ACHN (cell line): ENCODE measurements at places on chromosomes 2 and 18.

DNA sequence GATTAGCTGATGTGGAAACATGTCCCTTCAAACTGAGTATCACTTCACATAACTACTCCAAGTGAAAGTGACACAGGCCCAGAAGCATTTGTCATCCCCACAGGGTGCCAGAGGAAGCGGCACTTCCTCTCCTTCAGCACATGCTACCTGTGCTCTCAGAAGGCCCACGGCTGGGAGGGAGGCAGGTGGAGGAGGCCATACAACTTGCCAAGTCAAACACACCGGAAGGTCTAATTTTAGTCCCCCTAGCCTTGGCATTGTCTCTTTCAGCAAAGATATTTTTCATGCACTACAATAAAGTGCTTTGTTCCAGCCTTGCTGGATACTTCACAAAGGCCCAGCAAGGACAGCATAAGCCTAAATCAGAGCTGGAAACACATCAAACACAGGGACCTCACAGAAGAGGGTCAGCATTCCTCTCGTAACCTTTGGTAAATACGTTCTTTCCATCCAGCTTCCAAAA, 38.0 kb downstream of the VSNL1 start:
- DNase-seq: no peak

DNA sequence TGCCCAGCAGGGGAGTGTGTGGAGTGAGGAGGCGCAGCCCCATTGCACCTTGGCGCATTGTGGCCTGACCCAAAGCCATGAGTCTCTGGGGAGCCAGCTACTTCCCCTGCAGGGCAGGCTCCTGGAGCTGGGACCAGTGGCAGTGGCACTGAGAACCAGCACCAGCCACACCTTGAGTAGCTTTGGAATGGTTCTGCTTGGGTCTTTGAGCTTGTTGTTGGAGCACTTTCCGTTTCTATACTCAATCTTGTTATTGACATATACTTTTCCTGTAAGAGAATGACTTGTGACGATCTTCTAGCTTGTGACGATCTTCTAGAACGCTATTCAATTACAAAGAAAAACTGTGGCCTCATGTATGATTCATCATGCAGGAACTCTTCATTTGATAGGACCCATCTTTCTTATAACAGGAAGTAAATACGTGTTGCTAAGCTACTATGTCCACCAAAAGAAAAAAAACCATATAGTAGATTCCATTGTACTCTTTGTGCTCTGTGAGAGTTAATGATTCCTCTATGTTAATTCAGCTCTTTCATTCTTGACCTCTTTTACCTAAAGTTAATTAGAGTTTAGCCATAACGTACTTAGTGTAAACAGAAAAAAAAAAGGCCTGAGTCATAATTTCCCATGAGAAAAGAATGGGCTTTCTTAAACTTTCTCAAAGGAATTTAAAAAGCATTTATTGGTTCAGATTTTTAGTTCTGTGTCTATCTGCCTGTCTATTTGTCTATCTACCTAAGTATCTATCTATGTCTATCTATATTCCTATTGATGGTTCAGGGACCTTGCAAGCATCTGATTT, 113.1 kb downstream of the GATA6 start:
- DNase-seq: peak; percentile 20

GRCh38 chr2:176763130-176763529, 449.5 kb upstream of the HNRNPA3 start:
- DNase-seq: no peak

DNA sequence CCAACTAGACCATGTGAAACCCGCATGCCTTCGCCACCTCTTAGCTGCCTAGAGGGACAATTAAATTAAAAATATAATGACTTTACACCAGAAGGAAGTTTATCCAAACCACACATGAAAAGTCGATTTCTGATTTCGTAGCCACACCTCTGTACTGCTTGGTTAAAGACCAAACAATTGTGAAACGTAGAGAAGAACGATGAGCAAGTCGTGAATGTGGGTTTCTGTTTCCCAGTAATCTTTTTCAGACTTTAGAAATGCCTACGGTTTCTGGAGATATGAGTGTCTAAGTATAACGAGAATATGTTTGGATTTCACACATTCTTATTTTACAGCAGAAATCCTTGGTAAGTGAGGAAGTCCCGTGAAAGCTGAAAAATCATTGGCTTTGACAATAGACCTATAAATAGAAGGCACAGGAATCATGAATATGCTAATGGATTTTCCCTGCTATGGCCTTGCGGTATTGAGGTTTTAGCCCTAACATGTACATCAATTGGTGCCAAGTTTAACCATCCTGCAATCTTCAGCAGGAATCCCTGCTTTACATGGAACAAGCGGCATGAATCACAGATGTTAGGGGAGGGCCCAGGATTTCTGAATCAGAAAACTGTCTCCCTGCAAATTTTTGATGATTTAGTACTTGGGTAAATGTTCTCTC, 105.6 kb downstream of the TTC32 start:
- no peak for DNase-seq

DNA sequence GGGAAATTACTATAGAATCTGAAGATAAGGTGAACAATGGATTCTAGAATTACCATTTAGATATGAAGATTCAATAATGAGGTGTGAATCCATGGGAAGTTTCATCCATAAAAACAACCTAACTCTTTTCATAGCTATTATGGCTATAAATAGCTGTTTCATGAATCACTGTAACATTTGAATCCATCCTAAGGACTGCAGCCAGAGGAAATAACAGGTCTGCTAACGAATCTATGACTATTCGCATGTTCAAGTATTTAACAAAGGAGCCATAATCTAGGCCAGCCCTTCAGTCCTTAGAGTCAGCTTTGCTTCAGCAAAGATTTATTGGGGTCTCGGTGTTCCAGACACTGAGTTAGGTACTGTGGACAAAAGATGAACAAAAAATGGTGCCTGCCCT, 87.1 kb downstream of the MYOM1 start:
- no peak for DNase-seq

- DNase-seq: no peak
Observed at GRCh38 chr2:183998041-183998796, 600.1 kb upstream of the ZNF804A start.

GRCh38 chr2:206989311-206989710, 50.0 kb downstream of the CPO start:
- DNase-seq: peak; percentile 52

GRCh38 chr18:31697351-31698298, 13.2 kb upstream of the B4GALT6 start:
- DNase-seq: no peak

DNA sequence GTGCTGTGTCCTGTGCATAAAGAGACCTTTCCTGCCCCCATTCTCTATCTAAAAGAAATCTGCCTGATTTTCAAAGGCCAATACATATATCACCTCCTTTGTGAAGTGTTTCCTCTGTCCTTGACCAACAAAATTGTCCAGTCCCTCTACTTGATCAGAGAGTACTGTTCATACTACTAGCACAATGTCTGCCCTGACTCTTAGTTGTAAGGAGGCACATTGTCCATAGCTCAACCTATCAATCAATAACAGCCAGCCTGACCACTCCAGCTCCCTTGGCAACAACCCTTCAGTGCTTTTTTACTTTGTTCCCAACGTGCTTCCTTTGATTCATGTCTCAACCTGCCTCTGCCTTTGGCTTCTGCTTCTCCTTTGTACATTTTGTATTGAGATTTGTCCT, 398.9 kb downstream of the TRIB2 start:
- DNase-seq: no peak

GRCh38 chr2:233404222-233404621, 49.9 kb downstream of the DGKD start:
- DNase-seq: peak; percentile 62

DNA sequence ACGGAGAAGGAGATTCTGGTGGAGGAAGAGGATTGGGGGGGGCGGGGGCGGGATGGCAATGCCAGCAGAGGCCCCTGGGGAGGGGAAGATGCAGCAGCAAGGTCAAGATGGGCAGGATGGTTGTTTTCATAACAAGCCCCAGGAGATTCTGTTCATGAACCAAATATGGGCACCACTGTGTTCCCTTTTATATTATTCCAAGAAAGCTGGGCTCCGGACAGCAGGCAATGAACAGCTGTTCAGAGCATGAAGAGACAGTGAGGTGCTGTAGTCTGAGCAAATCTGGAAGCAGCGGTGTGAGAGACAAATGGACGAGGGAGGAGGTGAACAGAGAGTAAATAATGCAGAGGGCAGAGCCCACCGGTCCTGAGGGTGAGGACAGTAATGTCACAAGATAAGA, 20.0 kb downstream of the UXS1 start:
- no peak for DNase-seq

DNA sequence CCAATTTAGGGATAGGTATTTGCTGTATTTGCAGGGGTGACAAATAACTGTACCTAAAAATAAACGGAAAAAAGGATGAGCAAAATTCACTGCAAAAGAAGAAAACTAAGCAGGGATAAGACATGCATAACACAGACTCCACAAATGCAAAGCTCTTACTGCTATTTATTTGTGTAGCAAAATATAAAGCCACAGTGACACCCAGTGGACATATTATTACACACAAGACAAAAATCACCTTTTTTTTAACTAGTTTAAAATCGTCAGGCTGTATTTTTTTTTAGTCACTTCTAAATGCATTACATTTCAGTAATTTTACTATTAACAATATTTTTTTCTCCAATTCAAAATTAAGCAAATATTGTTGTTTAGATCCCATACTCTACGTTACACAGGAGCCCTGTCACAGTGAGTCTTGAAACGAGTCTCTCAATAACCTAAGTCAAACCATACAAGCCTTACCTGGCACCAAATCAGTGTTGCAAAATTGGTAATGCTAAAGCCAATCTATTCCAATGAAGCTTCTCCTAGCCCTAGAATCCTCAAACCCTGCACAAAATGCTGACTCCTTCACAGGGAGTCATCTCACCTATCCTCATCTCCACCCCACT, 23.7 kb downstream of the METTL4 start:
- DNase-seq: peak; percentile 46

DNA sequence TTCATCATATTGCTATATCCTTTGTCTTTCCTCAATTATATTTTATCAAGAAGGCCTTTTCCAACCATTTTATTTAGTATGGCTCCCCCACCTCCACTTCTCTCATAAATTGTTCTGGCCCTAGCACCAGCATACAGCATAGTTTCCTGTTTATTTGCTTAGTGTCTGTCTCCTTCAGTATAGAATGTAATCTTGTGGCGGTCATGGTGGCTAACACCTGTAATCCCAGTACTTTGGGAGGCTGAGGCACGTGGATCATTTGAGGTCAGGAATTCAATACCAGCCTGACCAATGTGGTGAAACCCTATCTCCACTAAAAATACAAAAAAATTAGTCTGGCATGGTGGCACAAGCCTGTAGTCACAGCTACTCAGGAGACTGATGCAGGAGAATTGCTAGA, 39.6 kb upstream of the CLASP1 start:
- DNase-seq: no peak

DNA sequence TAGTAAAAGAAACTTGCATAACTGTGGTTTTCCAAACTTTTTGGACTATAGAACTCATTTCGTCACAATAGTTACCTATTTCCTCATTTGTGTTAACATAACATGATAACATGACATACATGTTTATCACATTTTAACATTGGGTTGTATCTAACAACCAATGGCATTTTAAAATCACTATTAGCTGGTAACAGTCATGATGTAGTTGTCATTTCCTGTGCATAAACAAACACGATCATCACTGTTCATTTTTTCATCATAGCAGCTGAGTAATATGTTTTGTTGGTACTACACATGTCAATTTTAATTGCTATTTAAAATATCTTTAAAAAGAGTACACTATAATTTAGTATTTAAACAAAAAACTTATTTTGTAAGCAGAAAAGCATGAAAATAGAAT, 402.4 kb downstream of the SATB2 start:
- no peak for DNase-seq

DNA sequence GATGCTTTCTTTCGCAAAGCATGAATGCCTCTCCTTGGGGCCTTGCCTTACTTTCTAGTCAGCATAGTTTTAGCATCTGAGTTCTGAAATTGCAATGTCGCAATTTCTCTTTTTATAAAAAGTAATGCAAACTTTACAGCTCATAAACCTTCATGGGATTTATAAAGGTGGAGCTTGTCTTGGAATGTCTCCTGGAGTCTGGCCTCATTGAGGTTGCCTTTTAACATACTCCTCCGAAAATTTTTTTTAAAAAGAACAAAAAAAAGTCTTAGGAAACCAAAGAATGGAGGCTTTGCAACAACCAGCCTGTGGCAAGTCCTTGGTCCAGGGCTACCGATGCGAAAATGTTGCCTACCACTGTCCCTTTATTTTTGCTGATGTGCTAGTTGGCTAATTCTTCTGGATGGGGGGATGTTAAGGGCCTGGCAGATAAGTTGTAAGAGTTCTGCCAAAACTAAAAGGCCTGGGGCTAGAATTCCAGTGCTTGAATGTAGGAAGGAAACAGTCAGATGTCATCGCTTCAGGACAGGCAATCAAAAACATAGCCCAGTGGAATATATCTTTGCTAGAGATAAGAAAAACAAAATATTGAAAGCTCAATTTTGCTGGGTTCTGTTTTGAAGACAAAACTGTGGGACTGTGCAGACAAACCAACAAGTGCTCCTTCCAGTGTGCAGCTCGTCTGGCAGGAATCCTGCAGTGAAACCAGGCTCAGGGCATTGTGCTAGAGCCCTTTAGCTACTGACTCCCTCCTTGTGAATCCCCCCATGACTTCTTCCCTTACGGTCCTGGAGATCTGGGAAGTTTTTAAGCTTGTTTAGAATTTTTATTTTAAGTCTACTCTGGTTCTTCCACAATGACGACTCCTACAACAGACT, 213.0 kb downstream of the PIEZO2 start:
- DNase-seq: no peak

DNA sequence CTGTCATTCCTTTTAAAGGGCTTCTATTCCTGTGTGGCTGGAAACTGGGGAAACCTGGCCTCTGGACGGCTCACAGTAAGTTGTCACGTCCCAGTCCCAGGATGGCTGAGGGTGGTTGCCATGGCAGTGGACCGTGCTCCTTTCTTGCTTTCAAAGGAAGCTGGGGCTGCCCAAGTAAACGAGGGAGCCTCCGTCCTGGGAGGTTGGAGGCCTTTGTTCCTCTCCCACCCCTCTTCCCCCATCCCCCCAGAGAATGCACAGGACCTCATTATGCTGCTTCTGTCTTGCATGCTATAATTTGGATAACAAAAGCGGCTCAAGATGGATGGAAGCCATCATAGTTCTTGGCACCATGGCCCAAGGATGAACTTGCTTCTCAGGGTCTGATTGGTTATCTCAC, 325.5 kb upstream of the HS6ST1 start:
- no peak for DNase-seq

- no peak for DNase-seq
Observed at GRCh38 chr2:100224988-100225710, 82.8 kb upstream of the AFF3 start.

DNA sequence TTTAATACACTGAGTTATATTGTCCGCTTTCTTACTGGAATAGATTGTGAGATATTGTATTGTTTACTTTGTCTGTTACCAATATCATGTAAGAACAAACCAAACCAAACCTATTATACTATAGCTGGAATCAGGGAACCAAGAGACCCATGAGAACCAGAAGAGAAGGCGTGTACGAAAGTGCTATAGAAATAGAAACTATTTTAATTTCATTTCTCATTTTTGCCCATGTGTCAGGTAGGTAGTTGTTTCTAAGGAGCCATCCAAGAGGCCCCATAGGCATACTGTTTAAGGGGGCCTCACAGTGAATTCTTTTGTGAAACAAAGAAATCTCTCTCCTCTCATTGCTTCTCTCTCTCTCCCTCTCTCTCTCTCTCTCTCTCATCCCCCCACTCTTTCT, 363.6 kb downstream of the RNF144A start:
- DNase-seq: no peak
